ENCODE measurements at places on chromosomes 1 and 21.

GRCh38 chr1:39675220-39675619 is 3.3 kb upstream of the NT5C1A start:
- no peak for DNase-seq

DNA sequence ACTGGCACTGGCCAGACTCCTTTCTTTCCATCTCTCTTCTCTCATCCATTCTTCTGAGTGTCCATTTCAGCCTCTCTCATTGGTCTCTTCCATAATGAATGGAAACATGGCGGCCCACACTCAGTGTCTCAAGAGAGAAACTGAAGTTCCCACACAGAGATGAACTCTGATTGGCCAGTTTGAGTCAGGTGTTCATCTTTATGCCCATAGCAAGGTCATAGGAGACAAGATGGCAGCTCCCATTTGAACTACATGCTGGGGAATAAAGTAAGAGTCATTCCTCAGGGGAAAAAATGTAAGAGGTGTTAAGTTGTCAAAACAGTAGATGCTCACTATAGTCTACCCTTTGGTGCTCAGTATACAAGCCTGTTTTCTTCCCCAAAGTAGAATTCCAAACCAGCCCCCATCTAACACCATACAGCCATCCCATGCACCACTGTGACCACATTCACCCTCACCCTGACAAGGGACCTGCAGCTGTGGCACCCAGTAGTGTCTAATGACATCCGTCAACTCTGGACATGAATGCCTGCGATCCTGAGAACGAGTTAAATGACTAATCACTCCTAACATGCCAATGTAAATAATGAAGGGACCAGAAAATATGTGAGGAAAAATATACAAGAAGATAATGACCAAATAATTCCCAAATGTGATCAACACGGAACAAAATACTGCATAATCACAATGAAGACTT is 12.4 kb downstream of the CDA start:
- no peak for DNase-seq

DNA sequence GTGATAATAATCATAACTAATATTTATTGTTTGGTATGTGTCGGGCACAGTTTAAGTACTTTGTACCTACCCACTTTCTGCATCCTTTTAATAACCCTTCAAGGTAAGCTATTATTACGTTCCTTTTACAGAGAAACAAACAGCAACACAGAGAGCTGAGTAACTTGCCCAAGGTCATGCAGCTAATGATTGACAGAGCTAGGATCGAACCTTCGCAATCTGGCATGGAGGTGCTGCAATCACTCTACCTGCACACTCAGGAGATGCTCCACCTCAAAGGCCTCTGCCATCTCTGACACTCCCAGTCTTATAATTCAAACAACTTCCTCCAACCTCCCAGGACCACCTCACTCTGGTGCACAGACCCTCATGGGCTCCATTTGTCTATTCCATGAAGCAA is 137.2 kb downstream of the DMRTA2 start:
- DNase-seq, result no peak

- DNase-seq, result no peak
Observed at GRCh38 chr1:207815913-207816291, 64.0 kb downstream of the CD46 start.

GRCh38 chr21:45970674-45971615 is 10.6 kb upstream of the COL6A1 start:
- peak; percentile 84 for DNase-seq

- no peak for DNase-seq
Observed at GRCh38 chr1:55617288-55617982, 402.3 kb upstream of the USP24 start.

DNA sequence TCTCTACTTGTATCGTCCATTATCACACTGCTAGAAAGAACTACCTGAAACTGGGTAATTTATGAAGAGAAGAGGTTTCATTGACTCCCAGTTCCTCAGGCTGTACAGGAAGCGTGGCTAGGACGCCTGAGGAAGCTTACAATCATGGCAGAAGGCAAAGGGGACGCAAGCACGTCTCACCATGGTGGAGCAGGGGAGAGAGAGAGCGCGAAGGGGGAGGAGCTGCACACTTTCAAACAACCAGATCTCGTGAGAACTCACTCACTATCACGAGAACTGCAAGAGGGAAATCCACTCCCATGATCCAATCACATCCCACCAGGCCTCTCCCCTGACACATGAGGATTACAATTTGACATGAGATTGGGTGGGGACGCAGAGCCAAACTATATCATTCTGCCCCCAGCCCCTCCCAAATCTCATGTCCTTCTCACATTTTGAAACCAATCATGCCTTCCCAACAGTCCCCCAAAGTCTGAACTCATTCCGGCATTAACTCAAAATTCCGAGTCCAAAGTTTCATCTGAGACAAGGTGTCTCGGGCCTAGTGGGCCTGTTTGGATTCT is 8.0 kb downstream of the MMEL1 start:
- no peak for DNase-seq

GRCh38 chr1:44693159-44693558 is 18.6 kb downstream of the ARMH1 start:
- no peak for DNase-seq

DNA sequence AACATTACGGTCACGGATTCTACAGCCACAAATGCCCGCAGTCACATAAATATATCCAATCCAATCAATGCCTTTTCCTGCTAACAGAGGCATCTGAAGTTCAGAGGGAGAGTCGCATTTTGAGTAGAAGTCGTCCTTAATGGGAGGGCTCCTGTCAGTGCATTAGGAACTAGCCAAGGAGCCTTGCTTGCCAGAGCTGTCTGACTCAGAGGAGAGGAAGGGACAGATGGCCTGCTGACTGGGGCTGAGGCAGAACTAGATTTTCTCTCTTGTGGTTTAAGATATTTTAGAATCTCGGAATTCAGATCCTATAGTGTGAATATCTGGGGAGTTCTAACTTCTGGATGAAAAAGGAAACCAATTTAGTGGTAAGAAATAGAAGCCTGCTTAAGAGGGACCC is 10.6 kb downstream of the XKR8 start:
- DNase-seq, result no peak

GRCh38 chr1:216960716-216961115 is 237.5 kb upstream of the ESRRG start:
- no peak for DNase-seq

GRCh38 chr1:182301467-182302198 is 90.0 kb downstream of the GLUL start:
- no peak for DNase-seq

- no peak for DNase-seq
Observed at GRCh38 chr1:14570514-14570913, 28.0 kb upstream of the KAZN start.

DNA sequence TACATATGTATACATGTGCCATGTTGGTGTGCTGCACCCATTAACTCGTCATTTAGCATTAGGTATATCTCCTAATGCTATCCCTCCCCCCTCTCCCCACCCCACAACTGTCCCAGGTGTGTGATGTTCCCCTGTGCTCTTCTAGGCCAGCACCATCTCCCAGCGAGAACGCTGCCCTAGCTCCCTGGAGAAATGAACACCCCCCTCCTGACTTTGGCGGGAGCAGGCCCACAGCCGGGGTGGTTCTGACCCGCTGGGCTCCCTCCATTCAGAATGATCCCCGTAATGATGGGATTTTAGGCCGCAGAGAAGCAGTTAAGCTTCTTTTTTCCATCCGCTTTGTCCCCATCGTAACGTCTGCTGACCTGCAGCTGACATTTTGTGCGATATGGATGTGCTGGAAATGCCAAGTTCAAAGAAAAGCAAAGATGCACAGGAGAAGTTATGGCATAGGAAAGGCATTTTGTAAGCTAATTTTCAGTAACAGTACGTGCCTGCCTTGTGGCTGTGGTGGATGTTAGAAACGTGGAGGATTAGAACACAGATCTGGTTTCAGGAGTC is 39.3 kb downstream of the ELK4 start:
- no peak for DNase-seq

GRCh38 chr1:35539073-35539823 is 18.0 kb downstream of the KIAA0319L start:
- DNase-seq, result peak; percentile 18

- no peak for DNase-seq
Observed at GRCh38 chr1:228748431-228748830, 13.2 kb downstream of the RHOU start.

GRCh38 chr1:23610677-23611076 is 51.4 kb upstream of the ID3 start:
- no peak for DNase-seq
